IMR-90 (cell line): ENCODE measurements at places on chromosomes 2 and 18.

DNA sequence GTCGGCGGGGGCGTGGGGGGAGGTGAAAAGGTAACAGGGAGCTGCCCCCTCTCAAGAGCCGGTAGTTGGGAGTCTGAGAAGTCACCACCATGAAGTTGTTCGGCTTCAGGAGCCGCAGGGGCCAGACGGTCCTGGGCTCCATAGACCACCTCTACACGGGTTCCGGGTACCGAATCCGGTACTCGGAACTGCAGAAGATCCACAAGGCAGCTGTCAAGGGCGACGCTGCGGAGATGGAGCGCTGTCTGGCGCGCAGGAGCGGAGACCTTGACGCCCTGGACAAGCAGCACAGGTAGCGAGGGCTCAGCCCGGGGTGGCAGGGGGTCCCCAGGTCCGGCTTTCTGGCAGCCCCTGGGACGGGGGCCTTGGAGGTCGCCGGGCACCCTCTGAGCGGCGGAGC, 47.1 kb upstream of the ZNF519 start:
- DNase-seq = no peak

DNA sequence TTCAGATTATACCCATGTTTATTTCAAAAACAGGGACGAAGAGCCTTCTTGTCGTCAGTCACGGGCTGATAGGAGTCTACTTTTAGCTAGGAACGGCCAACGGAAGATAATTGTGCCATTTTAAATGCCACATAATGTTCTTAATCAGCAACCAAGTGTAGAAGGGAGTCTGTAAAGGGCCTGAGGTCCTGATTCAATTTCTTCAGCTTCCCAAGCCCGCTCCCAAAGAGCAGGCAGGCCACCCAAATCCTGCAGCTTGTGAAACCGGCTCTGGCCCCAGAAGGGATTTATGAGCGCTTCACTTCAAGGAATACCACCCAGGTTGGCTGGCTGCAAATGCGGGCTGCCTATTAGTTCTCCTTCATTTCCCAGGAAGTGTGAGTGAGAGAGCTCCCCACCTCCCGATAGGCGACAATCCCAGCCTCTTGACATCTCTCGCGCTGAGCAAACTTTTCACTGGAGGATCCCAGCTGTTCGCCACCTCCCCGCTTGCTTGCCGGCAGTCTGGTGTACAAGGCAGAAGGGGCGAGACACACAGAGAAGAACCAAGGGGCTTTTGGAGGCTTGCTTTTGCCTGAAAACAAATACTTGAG, 272.9 kb downstream of the CDH20 start:
- peak; percentile 39 for DNase-seq

DNA sequence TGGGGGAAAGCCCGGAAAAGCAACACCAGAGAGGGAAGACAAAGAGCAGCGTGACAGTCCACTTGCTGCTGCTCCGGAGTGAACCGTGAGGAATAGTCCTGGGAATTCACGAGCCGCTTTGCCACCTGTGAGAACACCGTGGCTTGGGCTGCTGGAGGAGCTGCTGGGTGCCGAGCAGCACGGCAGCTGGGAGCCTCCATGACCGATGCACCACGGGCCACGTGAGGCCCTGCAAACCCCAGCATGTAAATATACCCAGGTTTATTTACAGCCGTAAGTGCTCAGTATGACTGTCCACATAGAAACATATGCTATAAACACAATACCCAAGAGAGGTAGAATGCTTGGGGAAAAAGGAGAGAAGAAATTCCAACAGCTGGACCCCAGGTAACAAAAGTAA, 65.1 kb downstream of the SMIM21 start:
- no peak for DNase-seq

DNA sequence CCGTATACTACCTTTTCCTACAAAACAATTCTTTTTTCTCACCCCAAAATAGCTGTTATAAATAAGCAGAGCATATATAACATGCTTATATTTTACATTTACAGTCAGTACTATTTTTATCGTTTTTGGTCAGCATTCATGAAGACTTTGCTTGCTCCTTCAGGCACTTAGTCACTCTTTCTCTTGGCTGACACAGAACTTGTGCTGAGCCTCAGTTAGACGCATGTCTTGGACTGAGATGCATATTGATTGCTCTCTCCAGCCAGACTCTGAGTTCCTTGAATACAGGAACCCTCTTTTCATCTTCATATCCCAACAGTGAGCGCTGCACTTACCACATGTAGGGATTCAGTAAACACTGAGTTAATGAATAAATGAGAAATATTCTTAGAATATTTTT, 158.3 kb downstream of the RTN4 start:
- DNase-seq = peak; percentile 29

GRCh38 chr2:6896930-6897759, 19.6 kb downstream of the RSAD2 start:
- peak; percentile 10 for DNase-seq

DNA sequence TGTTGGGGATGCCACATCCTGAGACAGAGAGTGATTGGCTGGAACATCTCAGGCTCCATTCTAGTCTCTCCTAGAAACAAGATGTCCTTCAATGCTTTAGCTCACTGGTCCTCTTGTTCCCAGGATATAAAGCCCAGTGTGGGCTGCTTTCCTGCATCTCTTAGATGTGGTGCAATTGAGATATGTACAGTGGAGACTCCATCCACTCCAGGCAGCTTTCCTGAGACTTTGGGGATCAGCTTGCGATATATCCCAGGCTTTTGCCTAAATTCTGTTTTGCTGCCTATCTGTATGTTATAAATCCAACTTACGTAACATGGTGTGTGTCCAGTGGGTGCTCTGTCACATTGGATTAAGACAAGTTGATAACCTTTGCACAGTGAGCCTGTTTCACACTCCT, 264.9 kb downstream of the SUCLG1 start:
- no peak for DNase-seq

GRCh38 chr2:40841856-40842255, 390.0 kb upstream of the SLC8A1 start:
- no peak for DNase-seq

- peak; percentile 80 for DNase-seq
These were observed 64.5 kb downstream of the UBR3 start for GRCh38 chr2:169891593-169892298.

GRCh38 chr18:9792565-9793245, 84.6 kb downstream of the RAB31 start:
- DNase-seq = no peak

- no peak for DNase-seq
These were observed 264.9 kb downstream of the TSN start for GRCh38 chr2:122020377-122020776.
